ENCODE measurements at places on chromosomes 5 and 9. TPM values are rescaled to one million over a fixed set of nuclear protein-coding genes. Genes with fewer than 3 reads are reported as not detected.

The MSX2 gene
- total RNA-seq, result not detected

The CARTPT gene
- total RNA-seq, result not detected

The PRRC2B gene
- 56.4 TPM for total RNA-seq

The TMEM8B gene
- total RNA-seq, result 1.7 TPM

The PDE8B gene
- 5.4 TPM for total RNA-seq

The PDLIM7 gene
- total RNA-seq, result 24.0 TPM

The PRR7 gene
- 13.0 TPM for total RNA-seq

DNA sequence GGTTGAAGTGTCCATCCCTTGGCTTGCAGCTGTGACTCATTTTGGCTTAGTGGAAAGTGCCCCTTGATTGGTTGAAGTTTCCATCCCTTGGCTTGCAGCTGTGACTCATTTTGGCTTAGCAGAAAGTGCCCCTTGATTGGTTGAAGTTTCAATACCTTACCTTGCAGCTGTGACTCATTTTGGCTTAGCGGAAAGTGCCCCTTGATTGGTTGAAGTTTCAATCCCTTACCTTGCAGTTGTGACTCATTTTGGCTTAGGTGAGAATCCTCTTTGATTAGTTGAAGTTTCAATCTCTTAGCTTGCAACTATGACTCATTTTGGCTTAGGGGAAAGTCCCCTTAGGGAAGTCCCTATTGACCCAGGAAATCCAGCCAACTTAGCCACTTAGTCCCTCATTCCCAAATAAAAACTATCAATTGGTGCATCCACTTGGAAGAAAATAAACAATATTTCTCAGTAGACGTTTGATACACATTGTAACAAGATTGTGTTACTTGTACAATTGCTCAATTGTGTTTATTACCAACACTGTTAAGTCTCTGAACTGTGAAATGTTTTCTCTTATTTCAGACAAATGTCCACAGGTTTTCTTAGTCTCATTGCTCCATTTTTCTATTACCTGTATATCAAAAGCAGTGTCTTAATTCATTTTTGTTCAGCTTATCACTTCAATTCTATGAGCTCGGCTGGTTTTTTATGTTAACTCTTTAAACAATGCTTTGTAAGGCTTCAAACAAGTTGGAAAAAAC is 2308.8 kb upstream of the ACO1 start:
- DNase-seq, result no peak

- no peak for DNase-seq
Observed at GRCh38 chr5:102670224-102670836, 84.8 kb upstream of the PAM start.

GRCh38 chr5:56317923-56318561 is 84.9 kb upstream of the ANKRD55 start:
- no peak for DNase-seq

DNA sequence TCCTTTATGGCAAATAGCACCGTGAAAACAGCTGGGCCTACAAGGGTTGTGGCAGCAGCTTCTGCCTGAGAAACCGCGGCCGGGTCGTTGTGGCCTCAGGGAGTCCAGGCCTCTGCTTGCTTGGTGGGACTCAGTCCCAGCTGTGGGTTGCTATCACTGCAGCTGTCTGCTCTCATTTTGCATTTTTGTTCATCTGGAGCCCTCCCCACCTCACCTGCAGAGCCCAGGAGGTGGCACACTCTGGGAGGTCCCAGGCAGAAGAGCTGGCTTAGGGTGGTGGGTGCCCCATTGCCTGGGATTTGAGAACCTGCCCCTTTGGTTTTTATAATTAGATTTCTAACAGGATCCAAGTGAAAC is 138.4 kb downstream of the GADD45G start:
- no peak for DNase-seq

DNA sequence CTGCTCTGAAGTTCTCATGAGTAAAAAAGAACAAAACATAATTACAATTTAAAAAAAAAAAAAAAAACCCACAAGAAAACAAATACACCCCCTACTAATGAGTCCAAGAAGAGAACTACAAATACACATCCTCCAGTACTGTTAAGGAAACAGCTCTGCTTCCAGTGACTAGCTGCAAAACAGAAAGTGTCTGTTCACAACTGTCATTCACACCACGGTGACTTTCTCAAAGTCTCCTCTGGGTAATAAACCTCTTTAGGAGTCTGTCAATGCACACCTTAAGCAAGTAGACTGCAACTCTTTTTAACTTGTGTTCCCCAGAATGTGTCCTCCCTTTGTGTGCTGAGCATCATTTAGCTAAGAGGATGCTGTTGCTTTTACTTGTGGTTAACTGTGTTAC is 6.2 kb downstream of the REEP5 start:
- no peak for DNase-seq
